ENCODE measurements at places on chromosomes 2 and 18. TPM values are rescaled to one million over a fixed set of nuclear protein-coding genes. Genes with fewer than 3 reads are reported as not detected.
A peak's percentile ranks its signal among the peaks of the same experiment; 100 is the strongest.

DNA sequence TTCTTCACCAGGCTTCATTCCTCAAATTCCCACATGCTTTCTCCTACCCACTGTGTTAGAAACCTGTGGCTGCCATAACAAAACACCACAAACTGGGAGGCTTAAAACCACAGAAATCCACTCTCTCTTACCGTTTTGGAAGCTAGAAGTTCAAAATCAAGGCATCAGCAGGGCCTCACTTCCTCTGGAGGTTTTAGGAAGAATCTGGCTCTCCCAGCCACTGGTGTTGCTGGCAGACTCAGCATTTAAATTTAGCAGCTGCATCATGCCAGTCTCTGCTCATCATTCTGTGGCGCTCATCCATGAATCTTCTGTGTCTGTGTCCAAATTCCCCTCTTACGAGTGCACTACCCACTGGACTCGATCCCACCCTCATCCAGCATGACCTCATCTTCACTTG is 248.5 kb downstream of the ZNF516 start:
- no peak overlapping the region for H3K27ac ChIP-seq
- no peaks in the 10 kb centered on the region for H3K36me3 ChIP-seq
- DNase-seq = peak; percentile 17
- H3K4me3 ChIP-seq = no peak overlapping the region
- H3K27me3 ChIP-seq = no peaks in the 10 kb centered on the region

DNA sequence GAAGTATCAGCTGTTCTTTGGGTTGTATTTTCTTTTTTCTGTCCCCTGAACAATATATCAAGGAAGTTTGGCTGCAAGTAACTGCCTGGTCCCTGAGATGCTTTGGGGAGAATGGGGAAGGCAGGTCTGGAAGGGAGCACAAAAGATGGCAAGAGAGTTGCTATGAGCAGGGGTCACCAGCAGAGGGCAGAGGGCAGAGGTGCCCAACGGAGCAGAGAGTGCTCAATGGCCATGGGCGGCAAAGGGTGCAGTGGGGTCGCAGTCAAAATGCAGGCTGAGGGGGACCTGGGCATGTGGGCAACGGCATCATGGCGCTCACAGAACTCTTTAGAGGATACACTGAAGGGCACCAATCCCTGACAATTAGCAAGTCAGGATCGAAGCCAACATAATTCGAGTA is 107.7 kb upstream of the ATP8B1 start:
- no peaks in the 10 kb centered on the region for H3K36me3 ChIP-seq
- H3K4me3 ChIP-seq = no peak overlapping the region
- H3K27me3 ChIP-seq = no peaks in the 10 kb centered on the region

- no peak for DNase-seq
- no peaks in the 10 kb centered on the region for H3K27me3 ChIP-seq
- H3K36me3 ChIP-seq = no peaks in the 10 kb centered on the region
- no peak overlapping the region for H3K4me3 ChIP-seq
Measured at GRCh38 chr2:235500110-235500760, 6.4 kb downstream of the AGAP1 start.

GRCh38 chr2:101272045-101272784 is 19.5 kb downstream of the CNOT11 start:
- H3K27me3 ChIP-seq = no peaks in the 10 kb centered on the region
- H3K4me1 ChIP-seq = peaks cover 2% of the 10 kb centered on the region
- H3K27ac ChIP-seq = no peak overlapping the region

DNA sequence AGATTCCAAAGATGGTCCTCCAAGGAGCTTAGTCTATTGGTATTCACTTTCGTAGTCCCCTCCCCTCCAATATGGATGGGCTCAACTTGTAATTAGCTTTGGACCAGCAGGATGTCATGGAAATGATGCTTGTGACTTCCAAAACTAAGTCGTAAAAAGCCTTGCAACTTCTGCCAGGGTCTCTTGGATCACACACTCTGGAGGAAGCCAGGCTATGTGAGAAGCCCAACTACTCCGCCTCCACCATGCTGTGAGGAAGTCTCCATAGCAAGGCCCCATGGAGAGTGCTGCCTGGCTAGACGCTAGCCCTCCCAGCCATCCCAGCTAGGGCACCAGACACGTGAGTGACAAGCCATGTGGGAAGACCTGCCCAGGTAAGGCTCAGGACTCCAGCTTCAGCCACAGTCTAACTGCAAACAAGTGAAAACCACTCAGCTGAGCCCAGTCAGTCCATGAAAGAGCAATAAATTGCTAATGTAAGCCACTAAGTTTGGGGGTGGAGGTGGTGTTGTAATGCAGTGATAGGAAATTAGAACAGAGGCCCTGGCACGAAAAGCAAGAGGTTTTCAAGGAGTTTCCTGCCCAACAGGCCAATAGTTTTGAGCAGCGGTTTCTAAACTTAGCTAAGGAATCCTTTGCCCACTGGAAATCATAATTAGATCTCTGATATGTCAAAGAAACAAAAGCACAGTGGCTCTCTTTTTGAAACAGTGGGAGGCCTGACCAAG is 77.5 kb upstream of the GLI2 start:
- H3K27ac ChIP-seq = no peak overlapping the region
- peaks cover 55% of the 10 kb centered on the region for H3K4me1 ChIP-seq
- no peak for DNase-seq

- DNase-seq = no peak
- no peak overlapping the region for H3K27ac ChIP-seq
- peaks cover 4% of the 10 kb centered on the region for H3K36me3 ChIP-seq
- H3K27me3 ChIP-seq = no peaks in the 10 kb centered on the region
Measured at GRCh38 chr2:232275670-232276069, 102.9 kb upstream of the ALPP start.

DNA sequence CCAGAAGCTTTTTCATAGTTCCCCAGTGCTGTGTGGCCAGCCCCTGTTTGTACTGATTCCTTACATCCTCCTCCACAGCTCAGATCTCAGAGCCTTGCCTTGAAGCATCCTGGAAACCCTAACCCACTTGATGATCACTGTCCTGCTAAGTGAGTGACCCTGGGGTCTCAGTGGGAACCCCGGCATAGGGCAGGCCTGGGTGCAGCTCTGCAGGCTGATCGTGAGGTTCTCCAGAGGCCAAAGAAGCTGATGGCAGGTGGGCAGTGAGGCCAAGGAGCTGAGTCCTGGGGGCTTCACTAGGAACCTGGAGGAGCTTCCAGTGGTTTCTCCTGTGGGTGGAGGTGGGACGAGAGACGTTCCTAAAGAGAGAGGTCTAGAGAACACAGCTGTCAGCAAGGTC is 47.4 kb upstream of the BIN1 start:
- no peaks in the 10 kb centered on the region for H3K27me3 ChIP-seq
- no peak overlapping the region for H3K27ac ChIP-seq
- no peaks in the 10 kb centered on the region for H3K36me3 ChIP-seq
- no peak for DNase-seq
- no peak overlapping the region for H3K4me3 ChIP-seq
- H3K4me1 ChIP-seq = peaks cover 21% of the 10 kb centered on the region

DNA sequence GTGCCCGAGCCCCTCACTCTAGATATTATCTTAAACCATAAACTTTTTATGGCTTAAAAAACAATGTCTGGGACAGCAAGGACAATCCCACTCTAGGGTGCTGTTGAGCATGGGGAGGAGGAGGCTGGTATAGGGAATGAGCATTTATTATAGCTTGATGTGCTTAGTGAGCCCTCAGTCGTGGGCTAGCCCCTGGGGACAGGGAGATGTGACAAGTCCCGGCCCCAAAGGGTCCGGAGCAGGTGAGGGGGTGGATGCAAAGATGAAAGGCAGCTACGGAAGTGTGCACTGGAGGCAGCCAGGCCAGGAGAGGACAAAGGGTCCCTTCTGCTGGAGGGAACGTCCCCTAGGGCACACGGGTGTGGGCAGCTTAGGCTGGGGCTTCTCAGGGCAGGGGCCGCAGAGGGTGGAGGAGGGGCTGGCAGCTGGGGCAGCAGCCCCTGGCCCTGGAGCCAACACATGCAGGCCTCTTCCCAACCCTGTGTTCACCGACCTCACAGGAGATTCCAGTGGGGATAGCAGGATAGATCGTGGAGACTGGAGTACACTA is 106.3 kb upstream of the GPC1 start:
- no peak overlapping the region for H3K27ac ChIP-seq
- H3K27me3 ChIP-seq = no peaks in the 10 kb centered on the region
- H3K4me1 ChIP-seq = peaks cover 6% of the 10 kb centered on the region
- H3K36me3 ChIP-seq = no peaks in the 10 kb centered on the region
- DNase-seq = no peak

- H3K4me3 ChIP-seq = no peak overlapping the region
- H3K27me3 ChIP-seq = no peaks in the 10 kb centered on the region
- H3K36me3 ChIP-seq = peaks cover 34% of the 10 kb centered on the region
- H3K4me1 ChIP-seq = peaks cover 24% of the 10 kb centered on the region
- DNase-seq = peak; percentile 60
- no peak overlapping the region for H3K27ac ChIP-seq
Measured at GRCh38 chr18:3455907-3456685, 6.1 kb downstream of the TGIF1 start.

- DNase-seq = no peak
- no peaks in the 10 kb centered on the region for H3K27me3 ChIP-seq
- no peak overlapping the region for H3K4me3 ChIP-seq
- no peaks in the 10 kb centered on the region for H3K4me1 ChIP-seq
- H3K27ac ChIP-seq = no peak overlapping the region
Measured at GRCh38 chr2:220847589-220847988, 724.5 kb downstream of the EPHA4 start.

DNA sequence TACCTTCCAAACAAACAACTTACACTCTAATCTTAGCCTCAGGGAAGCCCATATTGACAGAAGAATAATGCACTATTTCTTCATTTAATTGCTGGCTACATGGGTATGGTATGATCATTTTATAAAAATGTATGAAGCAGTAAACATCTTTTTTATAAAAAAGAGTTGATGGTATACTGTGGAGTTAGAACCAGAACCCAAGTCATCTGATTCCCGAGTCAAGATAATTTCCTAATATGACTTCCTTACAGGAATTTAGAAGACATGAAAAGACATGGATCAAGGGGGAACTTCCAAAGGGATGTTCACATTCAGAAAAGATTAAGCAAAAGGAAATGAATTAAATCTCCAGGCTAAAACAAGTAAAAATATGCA is 171.8 kb downstream of the NBAS start:
- no peaks in the 10 kb centered on the region for H3K27me3 ChIP-seq
- no peak overlapping the region for H3K27ac ChIP-seq
- no peak for DNase-seq
- H3K4me1 ChIP-seq = no peaks in the 10 kb centered on the region

GRCh38 chr2:27175330-27175729 is 26.5 kb downstream of the TCF23 start:
- H3K36me3 ChIP-seq = no peaks in the 10 kb centered on the region
- H3K27me3 ChIP-seq = peaks cover under 1% of the 10 kb centered on the region
- no peak overlapping the region for H3K4me3 ChIP-seq
- H3K27ac ChIP-seq = no peak overlapping the region
- no peak for DNase-seq

DNA sequence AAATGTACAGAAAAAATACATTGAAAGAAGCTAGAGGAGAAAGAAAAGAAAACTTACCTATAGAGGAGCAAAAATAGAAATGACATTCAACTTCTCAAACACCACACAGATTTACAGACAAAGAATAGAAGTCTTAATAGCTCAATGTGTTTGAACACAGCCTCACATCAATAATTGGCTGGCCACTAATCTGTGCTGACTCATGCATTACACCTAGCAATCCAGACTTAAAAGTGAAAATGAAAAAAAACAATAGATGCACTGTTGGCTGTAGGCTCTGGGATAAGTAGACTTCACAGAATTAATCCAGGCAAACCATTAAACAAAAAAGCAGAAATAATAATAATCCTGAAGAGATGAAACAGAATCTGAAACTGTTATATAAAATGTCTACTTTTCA is 961.3 kb upstream of the CELF4 start:
- DNase-seq = no peak
- no peak overlapping the region for H3K27ac ChIP-seq
- H3K4me1 ChIP-seq = no peaks in the 10 kb centered on the region
- no peaks in the 10 kb centered on the region for H3K27me3 ChIP-seq
- H3K36me3 ChIP-seq = no peaks in the 10 kb centered on the region

DNA sequence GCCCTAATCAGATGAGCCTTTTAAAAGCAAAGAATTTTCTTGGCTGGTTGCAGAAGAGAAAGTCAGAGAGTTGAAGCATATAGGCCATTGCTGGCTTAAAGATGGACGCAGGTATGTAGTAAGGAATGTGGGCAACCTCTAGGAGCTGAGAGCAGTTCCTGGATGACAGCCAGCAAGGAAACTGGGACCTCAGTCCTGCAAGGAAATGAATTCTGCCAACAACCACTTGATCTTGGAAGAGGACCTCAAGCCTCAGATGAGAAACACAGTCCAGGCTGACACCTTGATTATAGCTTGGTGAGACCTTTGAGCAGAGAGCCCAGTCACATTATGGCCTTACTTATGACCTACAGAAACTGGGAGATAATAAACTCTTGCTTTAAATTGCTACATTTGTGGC is 15.7 kb downstream of the PHOSPHO2 start:
- H3K4me1 ChIP-seq = peaks cover 8% of the 10 kb centered on the region
- no peak for DNase-seq
- H3K27me3 ChIP-seq = no peaks in the 10 kb centered on the region
- H3K27ac ChIP-seq = no peak overlapping the region
- no peaks in the 10 kb centered on the region for H3K36me3 ChIP-seq

DNA sequence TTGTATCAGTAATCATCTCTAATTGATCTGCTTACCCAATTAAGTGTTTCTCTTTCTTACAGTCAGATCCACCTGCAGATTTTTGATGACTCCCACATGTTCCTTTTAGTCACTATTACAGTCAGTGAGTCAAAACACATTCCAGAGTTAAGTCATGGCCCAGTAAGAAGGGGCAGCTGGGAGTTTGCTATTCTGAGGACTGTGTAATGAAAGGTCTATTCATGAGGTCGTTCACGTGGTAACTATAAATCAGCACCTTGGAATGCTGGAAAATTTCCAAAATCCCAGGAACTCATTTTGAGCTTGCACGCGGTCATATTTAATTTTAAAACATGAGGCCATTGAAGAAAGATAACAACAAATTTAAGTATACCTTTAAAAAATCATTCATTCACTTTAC is 252.5 kb downstream of the XIRP2 start:
- H3K36me3 ChIP-seq = no peaks in the 10 kb centered on the region
- no peaks in the 10 kb centered on the region for H3K27me3 ChIP-seq
- peaks cover 19% of the 10 kb centered on the region for H3K4me1 ChIP-seq
- H3K27ac ChIP-seq = no peak overlapping the region

Gene GREB1L
- 16.0 TPM for total RNA-seq

Gene AGXT
- total RNA-seq = not detected

Gene IL1B
- 2.7 TPM for total RNA-seq

Gene CAPN14
- total RNA-seq = not detected

Gene CDCA7
- total RNA-seq = 0.42 TPM

Gene HRH4
- total RNA-seq = not detected

Gene CXCR4
- 5.9 TPM for total RNA-seq
